ENCODE measurements at places on chromosomes 12 and 14. TPM values are rescaled to one million over a fixed set of nuclear protein-coding genes. Genes with fewer than 3 reads are reported as not detected.

DNA sequence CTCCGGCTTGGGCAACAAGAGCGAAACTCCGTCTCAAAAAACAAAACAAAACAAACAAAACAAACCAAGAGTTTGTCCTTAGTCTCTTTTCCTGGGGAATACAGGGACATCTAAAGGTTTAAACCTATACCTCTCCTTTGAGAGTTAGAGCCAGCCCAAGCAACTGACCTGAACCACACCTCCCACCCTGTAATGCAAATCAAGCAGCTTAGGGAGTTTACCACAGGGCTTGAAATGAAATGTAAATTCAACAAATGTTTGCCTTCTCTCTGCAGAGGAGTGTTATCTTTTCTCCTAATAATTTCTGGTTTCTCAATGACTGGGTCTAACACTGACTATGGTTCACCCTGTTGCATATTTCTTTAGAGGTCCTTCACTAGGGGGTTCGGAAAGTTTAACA lies 16.7 kb downstream of the PPP1CC start:
- no peak for DNase-seq

GRCh38 chr12:66241061-66242043 lies 52.3 kb downstream of the IRAK3 start:
- DNase-seq = peak; percentile 53

DNA sequence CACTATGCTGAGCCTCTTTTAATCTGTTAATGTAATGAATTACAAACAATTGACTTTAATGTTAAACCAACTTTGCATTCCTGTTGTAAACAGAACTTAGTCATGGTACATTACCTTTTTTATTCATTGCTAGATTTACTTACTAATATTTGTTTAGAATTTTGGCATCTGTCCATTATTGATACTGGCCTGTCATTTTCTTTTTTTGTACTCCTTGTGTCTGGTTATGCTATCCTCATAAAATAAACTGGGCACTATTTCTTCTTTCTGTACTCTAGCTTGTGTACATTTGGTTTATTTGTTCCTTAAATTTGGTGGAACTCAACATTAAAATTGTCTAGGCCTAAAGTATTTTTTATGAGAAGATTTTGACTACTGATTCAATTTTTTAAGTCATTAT lies 32.1 kb downstream of the SPATA7 start:
- no peak for DNase-seq

DNA sequence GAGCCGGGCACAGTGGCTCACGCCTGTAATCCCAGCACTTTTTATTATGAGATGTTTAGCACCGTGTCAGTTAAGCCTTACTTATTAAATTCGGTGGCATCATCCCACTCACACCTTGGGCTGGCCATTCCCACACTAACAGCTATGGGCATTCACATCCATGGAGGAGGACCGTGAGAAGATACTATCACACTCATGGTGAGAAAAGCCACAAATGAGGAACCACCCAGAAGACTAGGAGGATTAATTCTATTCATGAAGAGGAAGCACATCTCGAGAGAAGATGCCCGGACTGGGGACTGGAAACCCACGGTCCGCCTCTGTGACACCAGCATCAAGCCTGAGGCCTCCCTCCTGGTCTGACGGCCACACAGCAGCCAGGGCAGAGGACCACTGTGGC lies 4.9 kb downstream of the CDC42BPB start:
- no peak for DNase-seq

DNA sequence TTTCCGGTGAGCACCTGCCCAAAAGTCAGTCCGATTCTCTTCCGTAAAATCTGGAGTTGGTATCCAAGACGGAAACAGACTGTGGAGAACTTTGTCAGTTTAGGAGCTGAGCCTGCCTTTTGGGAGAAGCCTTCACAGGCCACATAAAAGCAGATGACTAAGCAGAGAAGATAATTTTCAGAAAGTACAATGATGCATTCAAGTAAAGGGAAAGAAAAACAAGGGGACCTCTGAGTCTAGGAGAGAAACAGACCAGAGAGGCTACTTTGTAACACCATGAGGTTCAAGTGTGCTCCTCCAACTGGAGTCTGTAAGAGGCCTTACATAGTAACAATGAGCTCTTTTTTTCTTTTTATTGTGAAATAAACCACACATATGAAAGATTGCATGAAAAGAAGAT lies 21.1 kb downstream of the TMED8 start:
- DNase-seq = peak; percentile 24

The TDRD9 gene
- total RNA-seq = not detected

- DNase-seq = peak; percentile 96
Measured at GRCh38 chr12:46562625-46563225, 190.2 kb upstream of the SLC38A2 start.

DNA sequence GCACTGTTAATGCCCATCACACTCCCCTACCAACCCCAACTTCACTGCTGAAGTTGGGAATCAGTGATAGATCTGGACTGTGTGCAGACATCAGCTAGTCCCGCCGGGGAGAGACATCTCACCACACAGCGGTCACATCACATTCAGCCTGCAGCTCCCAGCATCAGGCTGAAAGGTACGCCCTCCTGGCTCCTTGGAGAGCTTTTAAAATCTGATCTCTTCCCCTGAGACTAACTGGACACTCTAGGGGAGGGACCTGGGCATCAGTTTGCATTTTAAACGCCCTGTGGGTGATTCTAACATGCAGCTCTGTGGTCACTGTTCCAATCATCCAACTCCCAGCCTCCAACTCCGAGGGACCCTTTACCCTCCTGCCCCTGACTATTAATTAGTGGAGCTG lies 58.4 kb downstream of the CCDC85C start:
- no peak for DNase-seq

- DNase-seq = no peak
Measured at GRCh38 chr14:81831128-81831820, 297.6 kb upstream of the SEL1L start.

DNA sequence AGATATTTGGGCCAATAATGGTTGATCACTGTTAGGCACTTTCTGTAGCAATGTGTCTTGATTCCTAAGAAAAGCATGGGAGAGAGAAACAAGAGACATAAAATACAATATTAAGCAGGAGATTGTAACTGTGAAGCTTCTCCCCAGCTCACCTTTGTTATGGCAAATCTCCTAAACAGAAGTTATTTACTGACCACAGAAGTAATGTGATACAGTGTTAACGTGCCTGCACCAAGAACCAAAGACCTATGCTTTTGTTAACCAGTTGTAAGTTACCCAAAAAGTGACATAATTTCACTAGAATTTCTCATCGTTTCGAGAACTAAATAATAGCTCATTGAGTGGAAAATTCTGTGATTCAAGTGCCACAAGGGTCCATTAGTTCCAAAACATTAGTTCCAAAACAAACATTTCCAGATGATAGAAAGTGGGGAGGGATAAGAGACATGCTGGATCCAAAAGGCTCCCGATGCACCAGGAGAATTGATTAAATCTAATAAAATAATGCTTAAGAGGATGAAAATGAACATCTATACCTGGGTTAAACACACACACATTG lies 14.3 kb downstream of the RERG start:
- no peak for DNase-seq

DNA sequence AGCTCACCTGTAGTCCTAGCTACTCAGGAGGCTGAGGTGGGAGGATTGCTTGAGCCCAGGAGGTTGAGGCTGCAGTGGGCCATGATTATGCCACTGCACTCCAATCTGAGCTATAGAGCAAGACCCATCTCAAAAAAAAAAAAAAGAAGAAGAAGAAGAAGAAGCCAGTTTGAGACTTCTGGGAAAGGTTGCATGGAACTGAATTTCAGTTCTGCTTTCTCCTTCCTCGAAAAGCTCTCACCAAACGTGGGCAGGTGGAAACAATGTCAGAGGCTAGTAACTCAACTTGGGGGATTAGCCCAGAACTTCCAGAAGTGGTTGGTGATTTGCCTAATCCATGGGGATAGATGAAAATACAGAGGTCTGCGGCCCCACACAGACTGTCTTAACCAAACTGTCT lies 18.7 kb downstream of the FLVCR2 start:
- no peak for DNase-seq

DNA sequence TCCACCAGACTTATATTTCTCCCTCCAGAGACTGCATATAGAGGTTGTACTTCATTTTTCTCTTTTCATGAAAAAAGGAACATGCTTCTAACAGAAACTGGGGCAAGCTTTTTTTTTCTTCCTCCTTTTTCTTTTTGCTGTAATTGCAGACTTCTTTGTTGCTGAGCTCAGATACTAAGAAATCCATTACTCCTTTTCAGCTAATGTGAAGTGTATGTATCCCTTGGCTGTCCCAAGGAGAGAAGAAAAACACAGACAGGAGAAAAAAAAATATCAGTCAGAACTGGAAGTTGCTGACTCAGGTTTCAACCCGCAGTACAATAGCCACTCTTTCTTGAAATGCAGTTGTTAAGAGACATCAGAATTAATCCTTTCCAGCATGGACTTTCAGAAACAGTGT lies 1248.4 kb downstream of the LRFN5 start:
- peak; percentile 27 for DNase-seq

GRCh38 chr12:85036234-85036707 lies at the start of the genes LRRIQ1 and TSPAN19:
LRRIQ1 (plus strand) TSS chr12:85036351; CDS start chr12:85038177, 1,826 bp downstream.
TSPAN19 (minus strand) TSS chr12:85036277; CDS start chr12:85029946, 6,331 bp downstream.
- DNase-seq = peak; percentile 86

DNA sequence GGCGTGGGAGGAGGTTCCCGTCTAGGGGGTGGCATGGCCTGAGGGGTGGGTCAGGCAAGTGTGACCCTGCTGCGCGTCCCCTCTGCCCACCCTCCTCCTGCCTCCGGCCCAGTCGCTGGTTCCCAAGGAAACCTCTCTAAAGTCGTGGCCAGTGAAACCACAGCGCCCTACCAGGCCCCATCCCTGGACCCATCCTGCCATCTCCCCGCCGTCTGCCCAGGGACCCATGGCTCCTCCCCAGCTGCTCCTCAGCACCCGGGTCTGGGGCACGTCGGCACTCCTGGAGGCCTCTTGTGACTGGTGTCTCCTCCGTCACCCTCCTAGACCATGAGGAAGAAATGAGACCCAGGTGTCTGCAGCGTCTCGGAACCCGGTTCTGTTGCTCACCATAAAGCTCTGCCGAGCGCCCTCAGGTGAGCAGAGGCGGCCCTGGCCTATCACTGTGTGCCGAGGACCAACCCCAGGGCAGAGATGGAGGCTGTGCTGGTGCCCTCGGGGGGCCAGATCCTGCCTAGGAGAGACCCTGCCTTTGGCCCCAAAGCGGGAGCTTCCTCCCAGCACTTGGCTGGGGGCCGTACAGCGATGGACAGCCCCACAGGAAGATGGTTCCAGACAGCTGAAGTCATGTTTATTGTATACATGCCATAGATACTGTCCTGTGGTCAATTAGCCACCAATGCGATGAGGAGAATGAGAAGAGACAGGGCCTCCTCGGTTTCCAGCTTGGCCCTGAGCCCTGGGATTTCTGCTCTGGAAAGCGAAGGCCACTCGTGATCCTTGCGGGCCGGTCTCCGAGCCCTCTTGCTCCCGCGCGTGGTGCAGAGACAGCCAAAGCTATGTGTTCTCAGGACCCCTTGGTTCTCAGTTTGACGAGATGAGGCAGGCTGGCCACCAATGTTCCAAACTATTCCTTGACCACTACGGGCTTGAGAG lies 222.5 kb upstream of the RTL1 start:
- no peak for DNase-seq

The REM2 gene
- not detected for total RNA-seq

- no peak for DNase-seq
Measured at GRCh38 chr14:92280554-92281262, 42.3 kb upstream of the SLC24A4 start.

The SUOX gene
- 15.9 TPM for total RNA-seq

The AKAP3 gene
- 0.40 TPM for total RNA-seq

DNA sequence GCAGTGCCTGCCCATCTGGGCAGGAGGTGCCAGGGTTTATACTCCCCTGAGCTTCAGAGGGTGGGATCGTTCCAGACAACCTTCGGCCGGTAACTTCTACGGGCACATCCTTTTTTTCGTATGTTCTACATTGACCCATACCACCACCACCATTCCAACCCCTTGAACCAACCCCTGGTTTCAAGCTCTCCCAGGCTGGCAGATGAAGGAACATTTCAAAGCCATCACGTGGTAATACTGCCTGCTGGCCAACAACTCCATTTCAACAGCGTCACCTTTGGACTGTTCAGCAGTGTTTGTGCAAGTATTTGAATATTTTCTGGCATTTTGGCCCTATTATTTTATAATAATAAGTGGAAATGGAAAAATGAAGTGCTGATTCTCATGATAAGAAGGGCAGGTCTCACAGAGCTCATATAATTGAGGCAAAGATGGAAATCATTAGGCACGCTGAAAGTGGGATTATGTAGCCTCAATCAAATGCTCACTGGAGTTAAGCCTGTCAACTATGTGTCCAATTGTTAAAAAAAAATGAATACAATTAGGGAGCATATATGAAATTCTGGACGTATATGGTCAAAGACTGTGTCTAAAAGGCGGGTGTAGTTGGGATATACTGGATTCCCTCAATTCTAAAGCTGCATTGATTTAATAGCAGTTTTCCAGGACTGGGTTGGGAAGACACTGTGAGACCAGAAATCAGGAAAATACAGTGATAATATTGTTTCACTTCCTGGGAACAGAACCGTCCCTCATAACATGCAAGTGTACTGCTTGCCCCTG lies 162.1 kb downstream of the ZFP36L1 start:
- no peak for DNase-seq

The ABCC9 gene
- 0.47 TPM for total RNA-seq

DNA sequence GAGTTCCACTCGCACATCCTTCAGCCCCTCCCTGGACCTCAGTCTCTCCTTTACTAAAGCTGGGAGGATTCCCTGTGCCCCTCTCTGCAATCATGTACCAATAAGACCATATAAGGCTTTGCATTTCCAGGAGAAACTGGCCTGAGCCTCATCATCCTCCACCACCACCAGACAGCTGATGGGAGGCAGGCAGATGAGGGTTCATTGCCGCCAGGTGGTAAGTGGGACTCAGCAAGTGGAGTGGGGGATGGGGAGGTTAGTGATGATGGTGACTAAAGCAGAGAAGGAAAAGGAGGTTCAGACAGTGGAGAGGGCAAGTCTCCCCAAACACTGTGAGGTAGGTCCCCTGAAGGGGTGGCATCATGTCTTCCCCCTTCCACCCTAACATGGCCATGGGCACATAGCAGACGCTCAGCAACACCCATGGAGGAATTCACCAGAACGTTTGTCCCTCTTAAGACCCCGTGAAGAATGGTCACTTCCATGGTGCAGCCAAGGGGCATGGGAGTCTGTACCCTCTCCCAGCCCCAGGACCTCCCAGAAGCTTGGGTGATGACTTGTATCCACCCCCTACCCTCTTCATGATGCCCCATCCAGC lies 4.5 kb upstream of the TNFRSF1A start:
- DNase-seq = no peak

The ASCL1 gene
- not detected for total RNA-seq

DNA sequence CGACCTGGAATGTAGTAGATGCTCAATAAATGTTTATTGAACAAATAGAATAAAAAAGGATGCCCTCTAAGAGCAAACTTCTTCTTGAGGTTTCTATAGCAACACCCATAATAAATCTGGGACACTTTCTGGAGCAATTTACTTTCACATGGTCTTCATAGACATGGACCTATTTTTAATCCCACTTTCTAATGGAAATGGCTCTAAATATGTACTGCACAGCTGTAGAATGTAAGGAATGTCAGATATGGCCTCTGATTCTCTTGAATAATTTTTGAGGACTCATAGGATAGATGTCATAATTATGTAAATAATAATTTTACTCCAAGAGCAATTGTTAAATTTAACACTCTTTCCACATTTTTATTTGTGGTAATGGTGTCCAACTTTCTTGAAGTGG lies 133.5 kb upstream of the DAAM1 start:
- DNase-seq = no peak

The ATN1 gene
- 6.6 TPM for total RNA-seq

The SPX gene
- total RNA-seq = 0.07 TPM

The P2RX7 gene
- not detected for total RNA-seq

The GUCY2C gene
- total RNA-seq = 0.17 TPM

- DNase-seq = no peak
Measured at GRCh38 chr12:39553476-39553875, 66.1 kb downstream of the ABCD2 start.

The NINJ2 gene
- total RNA-seq = 0.50 TPM

- peak; percentile 7 for DNase-seq
Measured at GRCh38 chr12:114888448-114888847, 204.5 kb upstream of the TBX3 start.

The ADCY6 gene
- total RNA-seq = 15.6 TPM
